ENCODE measurements at places on chromosomes 6 and 20.

DNA sequence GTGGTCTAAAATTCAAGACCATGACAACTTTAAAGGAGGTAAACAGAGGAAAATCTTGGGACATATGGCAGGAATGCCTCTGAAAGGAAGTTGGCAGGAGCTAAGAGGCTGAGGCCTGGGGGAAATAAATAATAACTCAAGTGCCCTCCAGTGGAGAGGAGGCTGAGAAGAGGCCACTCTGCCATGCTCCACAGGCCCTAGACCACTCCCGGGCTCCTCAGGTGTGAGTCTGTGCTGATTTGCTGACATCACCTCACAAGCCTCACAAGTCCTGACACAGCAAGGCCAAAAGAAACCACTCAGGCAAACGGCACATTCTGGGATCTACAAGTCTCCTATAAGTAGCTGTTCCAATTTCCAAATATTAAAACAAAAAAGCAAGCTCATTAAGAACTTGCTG is 91.0 kb upstream of the RIPOR2 start:
- no peak for DNase-seq

GRCh38 chr20:33653218-33653899 is 8.8 kb upstream of the C20orf144 start:
- DNase-seq: peak; percentile 69

DNA sequence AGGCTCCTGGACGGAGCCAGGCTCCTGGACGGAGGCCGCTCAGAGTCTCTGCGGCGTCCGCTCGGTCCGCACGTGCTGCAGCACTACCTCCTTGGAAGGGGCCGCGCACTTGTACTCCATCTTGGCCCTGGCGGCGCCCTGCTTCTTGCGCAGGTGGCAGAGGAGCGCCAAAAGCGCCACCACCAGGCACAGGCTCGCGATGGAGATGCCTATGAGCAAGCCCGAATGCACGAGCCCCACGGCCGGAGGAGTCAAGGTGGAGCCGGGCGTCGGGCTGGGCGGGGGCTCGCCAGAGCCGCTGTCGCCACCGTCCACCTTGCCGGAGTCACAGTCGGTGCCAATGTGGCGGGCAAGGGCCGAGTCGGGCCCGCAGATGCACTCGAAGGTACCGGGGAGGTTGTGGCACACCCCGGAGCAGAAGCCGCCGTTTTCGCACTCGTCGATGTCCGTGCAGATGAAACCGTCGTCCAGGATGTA is 1.7 kb downstream of the THBD start:
- DNase-seq: no peak

GRCh38 chr20:15923030-15923776 is 650.0 kb downstream of the KIF16B start:
- DNase-seq: no peak
